HT-29 (cell line): ENCODE measurements at places on chromosomes 6 and 20.

DNA sequence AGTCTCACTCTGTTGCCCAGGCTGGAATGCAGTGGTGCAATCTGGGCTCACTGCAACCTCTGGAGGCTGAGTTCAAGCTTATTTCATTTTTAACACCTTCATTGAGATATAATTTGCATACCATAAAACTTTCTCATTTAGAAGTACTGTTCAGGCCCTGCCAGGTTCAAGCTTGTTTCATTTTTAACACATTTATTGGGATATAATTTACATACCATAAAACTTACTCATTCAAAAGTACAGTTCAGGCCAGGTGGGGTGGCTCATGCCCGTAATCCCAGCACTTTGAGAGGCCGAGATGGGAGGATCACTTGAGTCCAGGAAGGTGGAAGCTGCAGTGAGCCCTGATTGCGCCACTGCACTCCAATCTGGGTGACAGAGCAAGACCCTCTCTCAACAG is 5.5 kb downstream of the OR2B6 start:
- no peak for DNase-seq

- no peak for DNase-seq
These were observed 110.3 kb upstream of the BTBD3 start for GRCh38 chr20:11807054-11808048.

- peak; percentile 28 for DNase-seq
These were observed at the start of gene CAP2 for GRCh38 chr6:17392978-17393891. TSS of gene CAP2 (plus strand) at chr6:17393595. CDS start at chr6:17421556, 27,961 bp downstream.

DNA sequence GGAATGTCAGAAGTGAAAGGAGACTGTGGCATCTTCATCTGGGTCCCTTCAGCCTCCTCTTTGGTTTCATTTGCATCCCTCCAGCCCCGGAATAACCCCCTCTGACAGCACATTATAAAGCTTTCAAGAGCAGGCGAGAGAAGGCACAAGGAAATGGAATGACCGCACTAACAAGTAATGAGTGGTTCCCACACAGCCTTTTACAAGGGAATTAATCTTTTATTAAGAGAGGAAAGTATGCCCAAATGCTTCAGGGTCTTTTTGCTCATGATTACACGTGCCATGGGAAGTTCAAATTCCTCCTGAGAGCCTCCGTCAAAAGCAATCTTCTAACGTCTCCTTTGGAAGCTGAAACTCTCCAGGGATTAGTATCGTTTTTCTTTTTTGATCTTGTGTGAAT is 347.0 kb downstream of the BTBD3 start:
- DNase-seq, result no peak

GRCh38 chr6:25064006-25064405 is 128.2 kb upstream of the RIPOR2 start:
- DNase-seq, result no peak

GRCh38 chr20:49187330-49187850 is 744 bp downstream of the STAU1 start:
- no peak for DNase-seq

GRCh38 chr6:46044881-46045617 is 29.4 kb upstream of the CLIC5 start:
- DNase-seq, result peak; percentile 61

- DNase-seq, result peak; percentile 90
These were observed 368.9 kb downstream of the LAMA2 start for GRCh38 chr6:129251669-129252376.

GRCh38 chr6:132548746-132549463 is 3.6 kb upstream of the TAAR8 start:
- no peak for DNase-seq

GRCh38 chr6:85388531-85388930 is 61.4 kb upstream of the NT5E start:
- DNase-seq, result no peak

DNA sequence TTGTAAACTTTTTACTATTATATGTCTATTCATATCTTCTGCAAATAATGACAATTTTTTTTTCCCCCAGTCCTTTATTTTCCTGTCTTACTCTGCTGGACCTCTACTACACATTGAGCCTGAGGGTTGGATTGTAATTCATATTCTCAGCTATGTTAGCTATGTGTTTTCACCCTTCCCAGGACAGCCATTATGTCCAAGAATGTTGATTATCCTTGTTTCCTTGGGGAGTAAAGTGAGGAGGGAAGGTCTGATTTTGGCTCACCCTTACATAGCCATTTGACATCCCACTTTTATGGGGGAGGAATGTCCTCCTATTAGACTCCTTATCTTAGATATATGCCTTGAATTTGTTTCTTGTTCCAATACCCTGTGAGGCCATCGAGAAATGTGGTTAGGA is 17.6 kb upstream of the TBC1D32 start:
- no peak for DNase-seq

DNA sequence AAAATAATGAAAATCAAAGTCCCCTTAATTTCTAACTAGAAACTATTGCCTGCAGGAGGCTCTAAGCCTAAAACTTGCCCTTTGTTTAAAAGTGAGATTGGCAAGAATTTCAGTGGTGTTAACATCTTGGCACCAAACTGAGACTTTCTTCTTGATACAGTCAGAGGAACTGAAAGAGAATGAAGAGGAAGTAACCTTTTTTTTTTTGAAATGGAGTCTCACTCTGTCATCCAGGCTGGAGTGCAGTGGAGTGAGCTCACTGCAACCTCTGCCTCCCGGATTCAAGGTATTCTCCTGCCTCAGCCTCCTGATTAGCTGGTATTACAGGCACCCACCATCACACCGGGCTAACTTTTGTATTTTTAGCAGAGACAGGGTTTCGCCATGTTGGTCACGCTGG is 3.6 kb downstream of the DOP1A start:
- DNase-seq, result no peak

DNA sequence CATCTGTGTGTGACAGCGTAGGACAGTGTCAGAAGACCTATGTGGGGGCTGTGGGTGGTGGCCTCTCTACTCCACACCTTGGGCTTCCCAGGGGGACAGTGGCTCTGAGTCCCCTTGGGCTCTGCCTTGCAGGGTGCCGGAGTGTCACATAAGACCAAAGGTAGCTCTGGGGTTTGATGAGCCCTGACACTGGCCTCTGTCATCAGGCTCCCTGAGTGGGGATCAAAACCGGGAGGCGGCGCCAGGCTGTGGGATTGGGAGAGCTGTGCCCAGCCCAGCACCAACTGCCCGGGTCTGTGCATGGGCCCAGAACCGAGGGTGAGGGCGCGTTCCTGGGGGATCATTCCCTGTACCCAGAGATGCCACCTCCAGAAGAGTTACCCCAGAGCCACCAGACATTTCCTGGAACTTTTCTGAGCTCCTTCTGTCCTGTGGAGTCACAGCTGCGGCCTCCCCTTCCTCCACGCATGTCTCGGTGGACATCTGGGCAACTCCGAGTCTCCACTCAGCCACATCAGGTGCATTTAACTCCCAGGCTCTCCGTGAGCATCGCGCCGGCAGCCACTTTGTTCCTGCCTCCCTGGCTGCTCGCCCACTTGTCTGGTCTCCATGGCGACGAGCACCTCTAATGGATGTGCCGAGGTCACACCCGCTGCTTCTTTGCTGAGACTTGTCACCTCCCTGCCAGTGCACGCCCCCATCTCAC is 94.7 kb downstream of the TMEM242 start:
- no peak for DNase-seq

- no peak for DNase-seq
These were observed 412.7 kb downstream of the MAFB start for GRCh38 chr20:40276301-40276700.

GRCh38 chr20:11235058-11235457 is 561.3 kb upstream of the JAG1 start:
- DNase-seq, result no peak

DNA sequence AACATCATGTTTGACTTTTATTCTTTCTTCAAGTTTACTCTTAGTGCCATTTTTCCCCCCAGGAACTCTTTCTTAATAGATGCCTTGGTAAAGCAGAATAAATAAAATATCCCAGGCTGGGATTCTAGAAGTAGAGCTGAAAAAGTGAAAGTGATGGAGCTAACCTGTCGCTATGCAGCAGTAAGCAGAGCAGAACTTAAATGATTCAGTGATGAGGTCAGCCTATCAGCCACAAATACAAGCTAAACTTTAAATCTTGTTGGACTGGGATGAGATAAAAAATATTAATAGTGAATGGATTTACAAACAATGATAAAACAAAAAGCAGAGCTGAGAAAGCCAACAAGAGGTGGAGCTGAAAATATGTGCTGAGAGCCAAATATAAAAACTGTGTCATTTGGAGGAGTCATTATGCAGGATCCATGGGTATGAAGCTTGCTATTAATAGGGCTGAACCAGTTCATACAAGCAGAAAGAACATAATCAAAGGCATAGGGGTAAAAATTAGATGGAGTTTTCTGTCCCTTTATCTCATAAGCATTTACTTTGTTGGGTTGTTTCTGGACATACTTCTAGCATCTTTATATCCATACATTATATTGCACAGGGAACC is 877.8 kb downstream of the EPHA7 start:
- no peak for DNase-seq

GRCh38 chr20:39661833-39662232 is 699.7 kb downstream of the DHX35 start:
- peak; percentile 50 for DNase-seq

- peak; percentile 89 for DNase-seq
These were observed 55.4 kb downstream of the RIPOR3 start for GRCh38 chr20:50635676-50636600.

- peak; percentile 43 for DNase-seq
These were observed 717 bp downstream of the MRPL14 start for GRCh38 chr6:44126320-44127149.

DNA sequence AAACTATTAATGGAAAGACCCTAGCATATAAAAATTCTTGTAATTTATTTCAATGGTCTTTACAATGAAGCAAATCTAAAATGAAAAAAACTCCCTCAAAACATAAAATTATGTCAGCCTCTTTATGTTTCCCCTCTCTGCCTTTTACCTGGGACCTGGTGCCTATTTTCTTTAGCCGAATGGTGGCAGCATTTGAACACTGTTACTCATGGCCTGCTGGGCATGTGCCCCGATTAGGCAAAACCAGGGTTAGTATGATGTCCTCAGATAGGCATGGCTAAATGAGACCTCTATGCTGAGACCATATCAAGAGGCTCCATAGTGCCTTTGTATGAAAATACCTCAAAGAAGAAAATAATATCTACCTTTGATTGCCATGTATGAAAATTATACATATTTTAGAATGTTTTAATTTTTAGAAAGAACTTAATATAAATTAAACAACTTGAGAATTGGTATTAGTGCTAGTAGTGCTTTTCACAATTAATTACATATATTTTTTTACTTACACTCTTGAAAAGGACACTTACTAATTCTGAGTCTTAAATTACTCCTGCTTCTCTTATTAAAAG is 22.5 kb upstream of the C6orf58 start:
- DNase-seq, result peak; percentile 61
